ENCODE measurements at places on chromosomes 6 and 20.

DNA sequence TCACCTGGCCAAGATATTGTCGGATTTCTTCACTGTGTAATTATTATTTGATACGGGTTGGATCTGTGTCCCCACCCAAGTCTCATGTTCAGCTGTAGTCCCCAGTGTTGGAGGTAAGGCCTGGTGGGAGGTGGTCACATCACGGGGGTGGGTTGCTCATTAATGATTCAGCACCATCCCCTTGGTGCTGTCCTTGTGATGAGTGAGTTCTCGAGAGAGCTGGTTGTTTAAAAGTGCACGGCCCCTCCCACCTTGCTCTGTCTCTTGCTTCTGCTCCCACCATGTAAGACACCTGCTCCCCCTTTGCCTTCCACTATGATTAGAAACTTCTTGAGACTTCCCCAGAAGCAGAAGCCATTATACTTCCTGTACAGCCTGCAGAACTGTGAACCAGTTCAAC is 173.9 kb upstream of the PMEPA1 start:
- no peak for DNase-seq

- DNase-seq, result no peak
Observed at GRCh38 chr20:51980277-51980676, 178.0 kb upstream of the SALL4 start.

DNA sequence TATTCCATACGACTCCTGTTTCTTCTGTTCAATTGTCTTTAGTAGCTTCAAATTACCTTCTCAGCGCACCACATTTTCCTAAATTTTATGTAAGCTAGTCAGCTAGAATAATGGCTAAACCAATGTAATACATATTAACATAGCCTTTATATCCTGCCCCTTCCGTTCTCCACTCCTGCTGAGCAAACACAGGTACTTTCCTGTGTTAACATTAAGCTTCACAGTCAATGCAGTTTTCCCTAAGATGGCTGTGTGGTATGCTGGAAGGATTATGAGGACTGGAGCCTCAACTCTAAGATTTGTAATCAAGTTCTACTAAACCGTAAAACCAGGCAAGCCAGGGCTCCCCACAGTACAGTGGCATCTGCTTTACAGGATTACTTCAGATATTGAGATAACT is 29.4 kb downstream of the HTR1B start:
- DNase-seq, result no peak

GRCh38 chr6:31510007-31510406 is 12.1 kb downstream of the MICB start:
- DNase-seq, result no peak

DNA sequence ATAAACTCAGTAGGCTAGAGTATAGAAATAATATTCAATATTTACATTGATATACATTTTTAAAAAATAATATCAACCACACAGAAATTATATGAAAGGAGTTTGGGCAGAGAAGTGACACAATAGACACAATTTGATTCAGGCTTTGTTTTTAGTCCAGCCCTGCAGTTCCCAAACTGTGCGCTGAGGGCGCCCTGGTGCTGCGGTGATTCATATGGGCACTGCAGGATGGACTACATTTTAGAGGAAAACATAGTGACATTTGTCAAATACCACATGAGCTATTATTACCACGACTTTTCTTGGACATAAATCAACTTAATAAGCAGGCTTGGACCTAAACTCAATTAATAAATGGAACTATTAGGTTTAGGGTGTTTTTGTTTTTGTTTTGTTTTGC is 364.3 kb upstream of the ID4 start:
- no peak for DNase-seq

DNA sequence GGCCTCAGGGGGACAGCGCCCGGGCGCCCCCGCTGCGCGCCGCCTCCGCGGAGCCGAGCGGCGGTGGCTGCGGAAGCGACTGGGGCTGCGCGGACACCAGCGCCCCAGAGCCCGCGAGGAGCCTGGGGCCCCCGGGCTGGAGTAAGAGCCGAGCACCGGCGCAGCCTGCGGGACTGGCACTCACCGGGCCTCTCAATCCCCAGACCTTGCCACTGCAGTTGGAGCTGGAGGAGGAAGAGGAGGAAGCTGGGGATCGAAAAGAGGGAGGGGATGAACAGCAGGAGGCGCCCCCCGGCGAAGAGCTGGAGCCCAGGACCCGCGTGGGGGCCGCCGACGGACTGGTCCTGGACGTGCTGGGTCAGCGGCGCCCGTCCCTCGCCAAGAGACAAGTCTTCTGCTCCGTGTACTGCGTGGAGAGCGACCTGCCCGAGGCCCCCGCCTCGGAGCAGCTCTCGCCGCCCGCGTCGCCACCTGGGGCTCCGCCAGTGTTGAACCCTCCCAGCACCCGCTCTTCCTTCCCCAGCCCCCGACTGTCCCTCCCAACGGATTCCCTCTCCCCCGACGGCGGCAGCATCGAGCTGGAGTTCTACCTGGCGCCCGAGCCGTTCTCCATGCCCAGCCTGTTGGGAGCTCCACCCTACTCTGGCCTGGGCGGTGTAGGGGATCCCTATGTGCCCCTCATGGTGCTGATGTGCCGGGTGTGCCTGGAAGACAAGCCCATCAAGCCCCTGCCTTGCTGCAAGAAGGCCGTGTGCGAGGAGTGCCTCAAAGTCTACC is 590 bp downstream of the RNF217 start:
- no peak for DNase-seq

- DNase-seq, result no peak
Observed at GRCh38 chr20:1773816-1774215, 116.2 kb upstream of the SIRPG start.

GRCh38 chr20:50151034-50151743 is 2.3 kb downstream of the PEDS1 start:
- DNase-seq, result no peak

- DNase-seq, result no peak
Observed at GRCh38 chr6:114995526-114995925, 652.7 kb upstream of the HS3ST5 start.

GRCh38 chr6:7637533-7637932 is 47.5 kb downstream of the SNRNP48 start:
- DNase-seq, result no peak

DNA sequence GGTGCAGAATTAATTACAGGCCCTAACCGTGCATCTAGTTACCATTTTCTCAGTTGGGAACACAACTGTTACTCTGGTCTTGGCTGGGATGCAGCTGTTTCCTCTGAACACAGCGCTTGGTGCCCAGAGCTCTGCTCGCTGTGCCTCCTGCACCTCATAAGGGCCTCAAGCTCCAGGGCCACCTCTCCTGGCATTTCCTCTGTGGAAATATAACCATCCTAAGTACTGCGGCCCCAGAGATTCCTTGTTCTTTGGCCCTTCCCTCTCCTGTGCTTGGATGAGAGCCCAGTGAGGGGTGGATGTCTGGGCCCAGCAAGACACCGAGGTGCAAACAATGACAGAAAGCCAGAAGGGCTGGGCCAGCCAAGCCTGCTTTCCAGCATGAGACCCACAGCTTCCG is 169.9 kb upstream of the CST7 start:
- no peak for DNase-seq

GRCh38 chr6:156515242-156515641 is 261.9 kb upstream of the ARID1B start:
- no peak for DNase-seq

DNA sequence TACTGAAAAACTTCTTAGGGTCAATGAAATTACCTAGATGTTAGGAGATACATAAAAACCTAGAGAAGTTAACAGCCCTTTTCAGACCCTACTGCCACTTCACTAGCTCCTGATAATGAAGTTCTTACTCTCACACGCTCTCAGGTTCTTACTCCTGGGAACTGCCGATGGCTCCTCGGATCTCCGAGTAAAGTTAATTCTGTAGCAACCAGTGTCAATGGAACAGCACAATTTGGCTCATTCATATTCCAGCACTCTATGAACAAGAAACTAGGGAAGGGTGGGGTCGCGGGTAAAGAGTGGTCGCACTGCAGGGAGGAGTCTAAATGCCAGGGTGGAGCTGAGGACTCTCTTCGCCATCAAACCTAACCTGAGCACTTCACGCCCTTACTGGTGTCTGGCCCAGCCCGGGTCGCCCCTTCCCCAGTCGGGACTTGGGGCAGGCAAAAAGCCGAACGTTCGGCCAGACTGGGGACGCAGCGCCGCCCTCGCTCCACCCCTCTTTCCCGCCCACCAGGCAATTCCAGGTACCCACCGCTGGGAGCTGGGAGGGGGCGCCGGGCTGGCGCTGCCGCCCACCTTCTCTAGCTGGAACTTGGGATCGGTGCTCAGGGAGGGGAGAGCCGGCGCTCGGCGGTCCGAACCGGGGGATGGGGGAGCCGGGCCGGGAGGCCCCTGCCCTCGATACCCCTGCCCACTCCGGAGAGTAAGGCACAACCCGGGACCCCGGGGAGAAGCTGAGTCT is 744 bp downstream of the RAB23 start:
- DNase-seq, result no peak

DNA sequence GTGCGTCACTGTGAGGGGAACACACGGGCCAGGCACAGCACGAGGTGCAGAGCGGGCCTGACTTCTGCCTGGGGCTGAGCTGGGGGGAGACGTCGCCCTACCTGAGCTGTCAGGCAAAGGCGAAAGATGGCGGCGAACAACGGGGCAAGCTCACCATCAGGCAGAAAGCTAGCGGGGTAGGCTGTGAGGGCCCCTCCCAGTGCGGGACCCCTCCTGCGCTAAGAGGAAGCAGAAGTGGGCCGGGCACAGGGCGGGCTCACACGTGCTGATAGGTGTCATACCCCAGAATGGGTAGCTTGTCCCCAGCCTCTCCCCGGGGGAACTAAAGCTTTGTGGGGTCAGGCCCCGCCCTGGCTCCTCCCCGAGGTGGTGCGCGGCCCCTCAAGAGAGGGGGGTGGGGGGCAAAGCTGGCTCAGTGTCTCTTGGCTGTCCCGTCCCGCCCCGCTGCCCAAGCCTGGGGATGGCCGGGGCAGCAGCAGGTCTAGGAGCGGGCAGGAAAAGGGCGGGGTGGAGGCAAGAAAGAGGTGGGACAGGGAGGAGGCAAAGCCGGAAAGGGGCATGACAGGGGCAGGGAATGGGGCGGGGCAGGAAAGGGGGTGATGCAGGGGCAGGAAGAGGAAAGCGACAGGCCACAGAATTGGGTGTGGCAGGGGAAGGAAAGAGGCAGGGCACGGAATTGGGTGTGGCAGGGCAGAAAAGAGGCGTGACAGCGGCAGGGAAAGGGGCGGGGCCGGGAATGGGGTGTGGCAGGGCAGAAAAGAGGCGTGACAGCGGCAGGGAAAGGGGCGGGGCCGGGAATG is 14.7 kb downstream of the UCKL1 start:
- DNase-seq, result no peak

GRCh38 chr6:25689966-25690365 is 38.0 kb downstream of the SCGN start:
- no peak for DNase-seq

DNA sequence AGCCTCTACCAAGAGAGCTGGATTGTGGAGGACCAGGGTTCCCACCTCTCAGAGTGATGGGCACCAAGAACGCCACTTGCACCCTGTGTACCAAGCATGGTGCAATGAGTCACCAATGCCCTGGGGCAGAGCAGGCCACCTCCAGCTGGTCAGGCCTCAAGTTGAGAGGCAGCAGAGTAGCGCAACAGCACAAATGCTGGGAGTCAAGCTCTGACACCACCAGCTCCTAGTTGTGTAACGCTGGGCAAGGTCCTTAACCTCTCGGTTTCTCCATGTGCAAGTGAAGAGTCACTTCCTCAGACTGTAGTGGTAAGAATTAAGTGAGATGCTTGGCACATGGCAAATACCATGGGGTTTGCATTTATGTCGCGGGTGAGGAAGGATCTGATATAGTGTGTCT is 25.6 kb downstream of the GFOD1 start:
- DNase-seq, result no peak

Data from AG09309 (cell line).